AG04449 (cell line): ENCODE measurements at places on chromosomes 4 and X.

DNA sequence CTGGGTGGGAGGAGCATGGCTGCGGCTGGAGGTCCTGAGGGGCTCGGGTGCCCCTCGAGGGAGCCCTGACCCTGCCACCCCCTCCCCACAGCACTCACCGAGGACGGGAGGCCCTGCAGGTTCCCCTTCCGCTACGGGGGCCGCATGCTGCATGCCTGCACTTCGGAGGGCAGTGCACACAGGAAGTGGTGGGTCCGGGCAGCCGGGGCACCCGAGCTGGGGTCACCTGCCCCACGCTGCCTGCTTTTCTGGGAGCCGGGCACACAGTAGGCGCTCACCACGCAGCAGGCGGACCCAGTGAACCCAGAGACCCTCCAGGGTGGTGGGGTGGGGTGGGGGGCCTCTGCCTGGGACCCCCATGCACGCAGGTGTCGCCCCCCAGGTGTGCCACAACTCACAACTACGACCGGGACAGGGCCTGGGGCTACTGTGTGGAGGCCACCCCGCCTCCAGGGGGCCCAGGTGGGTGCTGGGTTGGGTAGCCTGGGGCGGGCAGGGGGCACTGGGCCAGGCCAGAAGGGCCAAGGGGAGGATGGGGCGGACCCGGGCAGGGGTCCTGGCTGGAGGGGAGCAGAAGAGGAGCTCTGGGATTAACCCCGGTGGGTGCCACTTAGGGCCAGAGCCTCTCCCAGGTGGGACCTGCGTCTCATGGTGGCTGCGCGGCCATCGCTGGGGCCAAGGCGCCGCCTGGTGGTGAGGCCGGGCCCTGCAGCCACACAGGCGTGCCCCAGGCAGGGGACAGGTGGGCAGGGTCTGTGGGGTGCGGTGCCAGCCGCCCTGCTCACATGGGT lies 1.4 kb downstream of the HGFAC start:
- no peak for DNase-seq

DNA sequence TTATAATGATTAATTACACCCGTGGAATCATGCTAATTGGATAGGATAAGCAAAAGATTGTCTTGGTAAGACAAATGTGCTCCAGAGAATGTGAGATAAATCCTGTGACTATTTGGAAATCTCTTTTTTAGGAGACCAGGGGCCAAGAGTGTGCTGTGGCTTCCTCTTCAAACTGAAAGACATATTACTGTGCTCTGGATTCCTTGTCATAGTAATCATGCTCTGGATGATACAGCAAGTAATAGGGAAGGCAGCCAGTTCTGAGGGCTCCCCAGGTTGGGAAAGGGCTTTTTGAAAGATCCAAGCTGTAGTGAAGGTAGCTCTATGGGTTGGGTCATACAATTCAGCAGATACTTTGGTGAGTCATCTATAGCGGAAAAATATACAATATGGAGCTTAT lies 600.5 kb downstream of the PCDH18 start:
- DNase-seq, result no peak

DNA sequence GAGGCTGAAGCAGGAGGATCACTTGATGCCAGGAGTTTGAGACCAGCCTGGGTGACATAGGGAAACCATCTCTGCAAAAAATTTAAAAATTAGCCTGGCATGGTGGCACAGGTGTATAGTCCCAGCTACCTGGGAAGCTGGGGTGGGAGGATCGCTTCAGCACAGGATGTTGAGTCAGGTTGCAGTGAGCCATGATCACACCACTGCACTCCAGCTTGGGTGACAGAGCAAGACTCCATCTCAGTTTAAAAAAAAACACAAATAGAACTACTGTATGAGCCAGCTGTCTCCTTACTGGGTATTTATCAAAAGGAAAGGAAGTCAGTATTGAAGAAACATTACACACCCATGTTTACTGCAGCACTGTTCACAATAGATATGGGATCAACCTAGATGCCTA lies 138.7 kb downstream of the RAP1GDS1 start:
- no peak for DNase-seq

GRCh38 chr4:95059663-95060062 lies 301.9 kb downstream of the BMPR1B start:
- no peak for DNase-seq

DNA sequence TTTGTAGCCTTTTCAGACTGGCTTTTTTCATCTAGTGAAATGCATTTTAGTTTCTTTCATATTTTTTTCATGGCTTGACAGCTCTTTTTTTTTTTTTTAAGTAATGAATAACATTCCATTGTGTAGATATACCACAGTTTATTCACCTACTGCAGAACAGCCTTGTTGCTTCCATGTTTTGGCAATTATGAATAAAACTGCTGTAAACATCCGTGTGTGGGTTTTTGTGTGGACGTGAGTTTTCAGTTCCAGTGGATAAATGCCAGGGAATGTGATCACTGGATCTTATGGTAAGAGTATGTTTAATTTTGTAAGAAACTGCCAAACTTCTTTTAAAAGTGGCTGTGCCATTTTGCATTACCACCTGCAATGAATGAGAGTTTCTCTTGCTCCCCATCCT lies 160.8 kb downstream of the SOWAHB start:
- no peak for DNase-seq

DNA sequence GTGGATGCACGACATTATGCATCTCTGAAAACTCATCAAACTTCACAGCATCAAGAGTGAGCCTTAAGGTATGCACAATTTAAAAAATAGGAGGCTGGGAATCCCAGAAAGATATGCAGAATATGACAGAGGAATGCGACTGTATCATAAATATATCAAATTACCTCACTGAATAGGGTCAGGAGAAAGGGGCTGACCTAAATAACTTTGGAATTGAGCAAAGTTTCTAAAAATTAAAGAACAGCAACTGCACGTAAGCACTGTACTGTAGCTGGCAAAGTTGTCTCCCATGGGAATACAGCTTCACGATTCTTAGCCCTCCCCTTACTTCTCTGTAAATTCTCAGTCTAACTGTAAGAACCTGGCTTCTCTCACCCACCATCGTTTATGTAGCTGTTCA lies 397.4 kb upstream of the ZFP42 start:
- DNase-seq, result peak; percentile 41

DNA sequence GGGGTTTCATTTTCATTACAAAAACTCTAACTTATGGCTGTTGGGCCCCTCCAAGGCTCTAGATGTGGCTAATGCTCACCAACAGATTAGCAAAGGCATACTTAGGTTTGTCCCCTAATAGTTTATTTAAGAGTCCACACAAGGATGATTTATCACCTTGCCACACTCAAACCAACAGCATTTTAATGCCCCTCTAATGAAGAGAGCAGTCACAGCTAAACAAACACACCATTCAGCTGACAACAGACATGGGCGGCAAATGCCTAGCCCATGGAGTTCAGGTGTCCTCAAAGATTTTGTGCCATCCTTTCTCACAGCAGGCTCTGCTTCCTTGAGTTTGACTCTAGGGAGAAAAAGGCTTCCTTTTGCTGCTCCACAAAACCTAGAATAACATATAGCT lies 61.8 kb upstream of the CITED1 start:
- no peak for DNase-seq

DNA sequence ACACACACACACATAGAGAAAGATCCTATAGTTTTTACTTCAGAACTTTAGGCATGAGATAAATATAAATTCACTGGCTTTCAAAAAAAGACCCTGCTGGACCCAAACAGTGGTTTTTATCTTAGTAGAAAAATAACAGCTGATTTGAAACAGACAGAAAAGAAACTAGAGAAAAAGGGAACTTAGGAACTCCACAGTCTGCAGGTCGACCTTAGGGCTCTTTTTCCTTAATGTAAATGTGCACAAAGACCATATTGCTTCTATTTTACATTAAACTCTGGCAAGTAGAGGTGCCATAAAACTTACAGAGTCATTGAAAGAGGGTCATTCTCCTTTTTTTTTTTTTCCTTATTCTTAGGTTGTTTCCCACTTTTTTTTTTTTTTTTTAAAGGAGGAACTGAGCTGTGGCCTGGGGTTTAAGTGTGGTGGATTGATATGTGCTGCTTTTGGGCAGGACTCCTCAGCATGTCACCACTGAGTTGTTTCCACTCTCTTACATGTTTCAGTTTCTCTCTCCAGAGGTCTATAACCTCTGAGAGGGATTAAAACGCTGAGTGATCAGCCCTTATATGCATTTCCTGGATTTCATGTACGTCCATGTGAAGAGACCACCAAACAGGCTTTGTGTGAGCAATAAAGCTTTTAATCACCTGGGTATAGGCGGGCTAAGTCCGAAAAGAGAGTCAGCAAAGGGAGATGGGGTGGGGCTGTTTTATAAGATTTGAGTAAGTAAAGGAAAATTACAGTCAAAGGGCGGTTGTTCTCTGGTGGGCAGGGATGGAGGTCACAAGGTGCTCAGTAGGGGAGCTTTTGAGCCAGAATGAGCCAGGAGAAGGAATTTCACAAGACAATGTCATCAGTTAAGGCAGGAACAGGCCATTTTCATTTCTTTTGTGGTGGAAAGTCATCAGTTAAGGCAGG lies 70.8 kb upstream of the PACRGL start:
- DNase-seq, result no peak

DNA sequence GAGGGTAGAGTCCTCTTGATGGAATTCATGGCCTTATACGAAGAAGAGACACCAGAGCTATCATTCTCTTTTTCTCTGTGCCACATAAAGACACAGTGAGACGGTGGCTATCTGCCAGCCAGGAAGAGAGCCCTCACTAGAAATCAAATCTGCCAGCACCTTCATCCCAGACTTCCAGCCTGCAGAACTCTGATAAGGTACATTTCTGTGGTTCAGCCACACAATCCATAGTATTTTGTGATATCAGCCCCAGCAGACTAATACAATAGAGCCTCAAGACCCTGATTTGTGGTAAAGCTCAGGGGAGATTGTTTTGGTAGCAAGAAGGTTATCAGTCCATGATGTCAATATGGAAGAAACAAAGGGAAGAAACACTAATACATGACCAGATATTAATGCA lies 1213.2 kb downstream of the NLGN4X start:
- DNase-seq, result no peak

DNA sequence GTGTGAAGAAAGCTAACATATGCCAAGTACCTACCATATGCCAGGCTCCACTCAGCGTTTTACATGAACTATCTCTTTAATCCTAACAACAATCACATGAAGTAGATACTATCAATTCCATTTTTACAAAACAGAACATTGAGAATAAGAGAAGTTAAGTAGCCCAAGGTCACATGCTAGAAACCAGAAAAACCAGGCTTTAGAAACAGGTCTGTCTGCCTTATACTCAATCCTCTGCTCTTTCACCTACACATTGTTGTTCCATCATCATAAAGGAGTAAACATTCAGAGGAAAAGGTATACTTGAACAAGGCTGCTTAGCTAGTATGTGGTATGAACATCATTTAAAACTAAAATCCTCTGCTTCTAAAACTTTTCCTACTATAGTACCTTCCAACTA lies 42.1 kb downstream of the WDFY3 start:
- no peak for DNase-seq

DNA sequence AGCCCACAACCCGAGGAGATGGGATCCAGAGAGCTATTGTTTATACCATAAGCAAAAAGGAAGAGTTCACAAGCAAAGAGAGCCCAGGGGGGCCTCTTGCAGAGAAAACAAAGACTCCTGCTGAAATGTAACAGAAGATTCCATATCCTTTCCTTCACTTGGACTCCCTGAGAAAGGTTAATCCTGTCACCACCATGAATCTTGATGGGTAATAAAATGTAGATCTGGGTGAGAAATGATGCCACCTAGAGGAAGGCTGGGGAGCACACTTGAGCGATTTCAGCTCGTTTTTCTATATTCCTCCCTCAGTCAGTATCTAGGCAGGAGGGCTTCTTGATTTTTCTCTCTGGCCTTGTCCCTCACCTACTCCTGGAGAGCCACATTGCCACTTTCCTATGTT lies 10.2 kb upstream of the KCNE5 start:
- no peak for DNase-seq

GRCh38 chrX:95505721-95506120 lies 1178.9 kb upstream of the DIAPH2 start:
- no peak for DNase-seq

DNA sequence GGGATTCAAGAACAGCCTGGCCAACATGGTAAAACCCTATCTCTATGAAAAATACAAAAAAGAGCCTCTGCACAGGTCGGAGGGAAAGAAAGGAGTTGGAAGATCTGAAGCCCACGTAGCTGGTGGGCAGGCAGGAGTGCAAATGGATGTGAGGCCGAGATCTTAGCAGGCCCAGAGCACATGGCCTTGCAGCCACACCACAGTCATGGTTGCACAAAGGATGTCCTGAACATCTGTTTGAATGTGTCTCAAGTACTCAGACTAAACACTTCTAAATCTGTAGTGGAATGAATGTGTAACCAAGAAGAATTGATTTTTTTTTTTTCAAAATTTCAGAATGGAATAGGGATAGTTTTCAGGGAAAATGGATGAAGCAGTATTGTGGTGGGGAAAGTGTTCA lies 10.8 kb downstream of the CA5B start:
- no peak for DNase-seq

DNA sequence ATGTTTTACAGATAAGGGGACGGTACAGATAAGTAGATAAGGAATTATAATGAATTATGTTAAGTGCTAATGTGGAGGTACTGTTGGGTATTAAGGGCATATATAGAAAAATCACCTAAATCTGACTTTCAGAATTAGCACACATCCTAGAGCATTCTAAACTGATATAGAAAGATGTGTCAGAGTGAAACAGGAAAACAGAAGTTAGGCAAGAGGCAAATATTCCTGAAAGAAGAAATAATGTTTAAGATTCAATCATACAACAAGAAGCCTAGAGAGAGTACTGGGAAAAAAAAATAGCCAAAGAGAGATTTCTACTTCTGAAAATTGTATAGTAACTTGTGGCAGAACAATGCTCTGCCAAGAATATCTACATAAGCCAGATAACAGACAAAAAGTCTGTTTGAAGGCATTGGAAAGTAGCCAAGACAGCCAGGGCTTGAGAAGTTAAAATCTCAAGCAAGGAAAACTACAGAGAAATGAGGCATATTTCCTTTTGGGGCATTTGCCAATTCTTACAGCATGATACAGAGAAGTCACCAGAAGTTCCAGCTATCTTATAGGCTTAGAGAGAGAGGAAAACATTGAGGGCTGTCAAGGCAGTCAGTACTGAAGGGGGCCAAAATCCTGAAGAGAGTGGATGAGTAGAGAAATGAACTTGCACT lies 646.0 kb downstream of the RPA4 start:
- DNase-seq, result no peak

DNA sequence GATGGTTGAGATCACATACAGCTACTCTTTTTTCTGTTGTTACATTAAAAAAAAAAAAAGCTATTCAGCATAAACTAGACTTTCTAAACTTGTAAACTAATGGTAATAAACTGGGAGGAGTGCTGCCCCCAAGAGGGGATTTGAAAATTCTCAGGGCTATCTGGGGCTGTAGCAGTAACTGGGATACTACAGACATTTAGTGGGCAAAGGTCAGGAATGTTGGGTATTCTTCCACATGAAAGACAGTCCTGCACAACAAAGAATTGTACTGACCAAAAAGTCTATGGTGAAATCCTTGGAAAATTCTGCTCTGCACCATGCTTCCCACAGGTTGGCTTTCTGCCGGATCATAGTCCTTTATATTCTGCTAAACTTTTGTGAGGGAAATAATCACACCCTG lies 232.6 kb upstream of the BOD1L1 start:
- no peak for DNase-seq
